CD4-positive, alpha-beta T cell (primary cell): ENCODE measurements at places on chromosomes 6 and 20.

DNA sequence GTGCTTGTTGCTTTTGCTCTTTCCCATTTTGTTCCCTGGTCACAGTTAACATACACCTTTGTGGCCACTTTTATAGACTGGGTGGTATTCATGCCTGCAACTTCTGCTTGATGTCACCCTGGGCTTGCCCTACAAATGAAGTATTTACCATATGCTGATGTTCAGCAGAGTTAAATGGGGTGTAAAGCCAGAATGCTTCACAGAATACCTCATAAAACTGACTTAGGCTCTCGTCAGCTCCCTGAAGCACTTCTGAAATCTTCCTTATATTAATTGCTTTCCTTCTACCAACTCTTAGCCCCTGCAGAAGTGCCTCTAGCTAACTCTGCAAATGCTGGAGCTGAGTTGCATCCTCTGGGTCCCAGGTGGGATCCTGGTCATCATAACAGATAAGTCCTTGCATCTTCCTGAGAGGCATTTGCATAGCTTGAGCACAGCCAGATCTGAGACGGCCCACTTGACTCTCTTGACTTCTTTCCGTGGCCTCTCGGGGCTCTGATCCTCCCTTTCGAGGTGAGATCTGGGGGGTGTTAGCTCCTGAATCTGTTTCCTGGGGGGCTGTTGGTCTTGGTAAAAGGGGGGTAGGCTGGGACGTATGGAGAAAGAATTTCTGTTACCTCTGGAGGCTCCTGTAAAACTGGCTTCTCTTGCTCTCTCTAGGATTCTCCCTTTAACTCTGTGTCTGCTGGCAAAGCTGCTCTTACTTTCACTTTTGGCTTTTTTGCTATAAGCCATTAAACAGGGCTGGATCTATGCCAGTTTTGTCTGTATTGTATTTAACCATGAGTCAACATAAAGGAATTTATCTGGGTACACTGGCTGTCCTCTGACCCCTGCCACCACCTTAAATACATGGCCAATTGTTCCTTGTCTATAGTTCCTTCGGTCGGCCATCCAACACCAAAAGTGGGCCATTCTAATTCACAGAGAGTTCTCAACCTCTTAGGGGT lies 223.0 kb upstream of the SYNCRIP start:
- DNase-seq = peak; percentile 3

- peak; percentile 29 for DNase-seq
These were observed 6.0 kb upstream of the TRIM26 start for GRCh38 chr6:30219244-30219643.

GRCh38 chr6:43986177-43986825 lies 141.0 kb downstream of the MRPL14 start:
- DNase-seq = no peak

GRCh38 chr6:144049386-144049785 lies 41.3 kb upstream of the PLAGL1 start:
- no peak for DNase-seq

DNA sequence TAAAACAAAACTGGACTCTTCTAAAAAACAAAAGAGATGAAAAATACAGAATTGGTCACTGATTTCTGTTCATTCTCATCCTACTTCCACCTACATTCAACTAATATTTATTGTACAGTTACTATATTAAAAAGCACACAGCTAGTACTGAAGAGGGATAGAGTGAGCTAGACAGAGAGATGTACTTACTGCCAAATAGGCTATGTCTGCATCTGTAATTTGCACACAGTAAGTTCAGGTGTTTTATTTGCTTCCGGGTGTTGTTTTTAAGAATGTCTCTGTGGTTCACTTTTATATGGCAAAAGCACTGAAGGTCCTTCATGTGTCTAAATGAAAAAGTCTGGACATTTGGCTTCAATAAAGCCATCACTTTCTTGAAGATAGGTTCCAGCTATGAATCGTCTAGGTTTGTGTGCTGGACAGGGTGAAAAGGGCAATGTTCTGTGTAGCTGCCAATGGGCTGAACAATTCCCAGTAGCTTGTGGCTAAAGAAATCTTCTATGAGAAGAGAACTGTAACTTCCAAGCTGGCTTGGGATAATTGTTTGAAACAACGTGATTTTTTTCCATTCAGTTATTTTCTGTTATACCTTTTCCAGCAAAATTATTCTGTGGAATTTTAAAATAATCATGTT lies 47.3 kb downstream of the EPB41L2 start:
- no peak for DNase-seq

GRCh38 chr6:111427341-111428116 lies 55.5 kb downstream of the REV3L start:
- DNase-seq = no peak

DNA sequence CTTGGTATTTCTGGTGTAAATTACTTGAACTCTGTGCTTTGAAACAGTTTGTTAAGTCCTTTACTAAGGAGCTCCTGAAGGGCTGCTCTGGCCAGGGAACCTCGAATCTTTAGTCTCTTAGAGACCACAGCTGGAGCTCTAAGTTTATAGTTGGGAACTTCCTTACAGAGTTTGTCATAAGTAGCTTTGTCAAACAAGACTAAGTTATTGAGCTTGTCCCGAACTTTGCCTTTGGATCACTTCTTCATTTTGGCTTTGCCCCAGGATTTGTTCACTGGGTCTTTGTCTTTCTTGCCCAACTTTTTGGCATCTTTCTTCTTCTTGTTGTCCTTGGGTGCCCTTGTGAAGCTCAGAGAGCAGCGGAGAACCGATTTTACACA lies 64.8 kb downstream of the FAM50B start:
- DNase-seq = no peak

DNA sequence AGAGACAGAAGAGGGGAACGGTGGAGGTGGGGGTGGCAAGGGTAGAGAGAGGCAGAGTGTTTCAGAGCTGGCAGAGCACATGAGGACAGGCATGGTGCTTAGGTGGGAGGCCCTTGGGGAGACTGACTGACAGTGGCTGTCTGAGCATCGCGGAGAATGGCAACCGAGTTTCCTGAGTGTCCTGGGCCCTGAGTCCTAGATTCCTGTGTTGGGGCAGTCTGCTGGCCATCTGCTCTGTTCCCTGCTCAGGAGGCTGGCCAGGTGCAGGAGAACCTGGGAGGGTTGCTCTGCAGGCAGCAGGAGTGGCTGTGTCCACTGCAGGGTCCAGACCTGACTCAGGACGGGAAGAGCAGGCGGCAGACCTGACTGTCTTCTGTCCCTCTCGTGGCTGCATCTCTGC lies 248.9 kb downstream of the LRFN2 start:
- no peak for DNase-seq

GRCh38 chr20:433300-433975 lies 25.3 kb downstream of the RBCK1 start:
- DNase-seq = peak; percentile 66

DNA sequence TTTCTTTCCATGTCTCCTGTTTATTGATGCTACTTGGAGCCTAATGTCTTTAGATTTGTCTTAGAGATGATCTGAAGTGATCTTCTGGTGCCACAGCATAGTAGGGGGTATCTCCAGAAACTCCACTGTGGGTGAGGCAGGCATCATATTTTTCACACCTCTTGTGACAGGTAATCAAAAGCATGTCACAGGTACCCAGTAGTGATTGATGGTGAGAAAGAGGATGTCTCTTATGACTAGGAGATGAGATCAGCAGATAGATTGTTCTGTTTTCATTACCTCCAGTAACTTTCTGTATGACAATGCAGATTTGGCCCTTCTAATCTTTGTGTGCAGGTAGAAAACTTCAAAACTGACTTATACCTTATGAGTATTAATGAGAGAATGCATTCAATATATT lies 13.5 kb downstream of the NCOA7 start:
- DNase-seq = peak; percentile 57

DNA sequence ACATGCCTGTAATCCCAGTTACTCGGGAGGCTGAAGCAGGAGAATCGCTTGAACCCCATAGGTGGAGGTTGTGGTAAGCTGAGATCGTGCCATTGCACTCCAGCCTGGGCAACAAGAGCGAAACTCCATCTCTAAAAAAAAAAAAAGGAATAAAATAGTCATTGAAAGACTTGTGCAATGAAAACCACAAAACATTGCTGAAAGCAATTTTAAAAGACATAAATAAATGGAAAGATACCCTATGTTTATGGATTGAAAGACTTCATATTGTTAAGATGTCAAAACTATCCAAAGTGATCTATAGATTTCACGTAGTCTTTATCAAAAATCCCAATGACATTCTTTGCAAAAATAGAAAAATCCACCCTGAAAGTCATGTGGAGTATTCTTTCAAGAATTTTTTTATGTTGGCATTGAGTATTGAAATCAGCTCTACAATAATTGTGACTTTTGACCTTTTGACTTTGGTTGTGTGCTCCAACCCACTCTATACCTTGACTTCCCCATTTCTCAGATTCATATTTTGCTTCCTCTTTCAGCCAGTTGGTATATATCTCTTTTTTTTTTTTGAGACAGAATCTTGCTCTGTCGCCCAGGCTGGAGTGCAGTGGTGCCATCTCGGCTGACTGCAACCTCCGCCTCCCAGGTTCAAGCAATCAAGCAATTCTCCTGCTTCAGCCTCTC lies 45.5 kb upstream of the SLC23A2 start:
- DNase-seq = no peak

GRCh38 chr6:144377586-144378210 lies 92.6 kb downstream of the UTRN start:
- no peak for DNase-seq

DNA sequence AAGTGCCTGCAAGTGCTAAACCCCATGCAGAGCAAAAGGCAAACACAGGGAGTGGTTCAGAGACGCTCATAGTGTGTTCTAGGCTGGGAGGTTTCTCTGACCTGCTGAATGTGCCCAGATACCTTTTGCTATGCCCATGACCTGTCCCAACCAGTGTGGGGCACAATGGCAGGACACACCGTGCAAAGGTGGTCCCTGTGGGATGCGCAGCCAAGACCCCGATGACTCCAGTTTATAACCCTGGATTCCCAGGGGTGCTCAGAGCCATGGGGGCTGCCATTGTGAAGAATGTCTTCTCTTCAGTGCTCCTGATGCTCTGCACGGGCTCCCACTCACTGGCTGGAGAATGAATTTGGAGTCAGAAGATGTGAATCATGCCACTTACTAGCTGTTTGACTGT lies 2.2 kb upstream of the NINL start:
- no peak for DNase-seq

DNA sequence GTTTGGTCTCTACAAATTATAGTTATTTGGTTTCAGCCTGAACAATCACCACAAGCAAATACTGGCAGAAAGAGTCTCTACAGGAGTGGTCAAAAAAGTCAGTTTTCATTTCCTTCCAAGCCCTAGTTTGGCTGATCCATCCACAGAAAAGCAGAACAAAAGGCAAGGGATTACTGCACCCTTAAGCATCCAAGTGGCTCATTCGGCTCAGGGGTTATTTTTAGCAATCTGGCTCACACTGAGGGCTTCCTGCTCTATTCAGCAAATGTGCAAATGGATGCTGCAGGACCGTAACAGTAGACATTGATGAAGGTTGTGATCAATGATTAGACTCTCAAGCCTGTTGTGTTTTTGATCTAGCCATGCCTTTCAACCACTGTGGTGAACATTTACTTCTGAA lies 62.2 kb upstream of the FABP7 start:
- DNase-seq = no peak

GRCh38 chr6:109471105-109471810 lies 11.8 kb downstream of the ZBTB24 start:
- DNase-seq = no peak

DNA sequence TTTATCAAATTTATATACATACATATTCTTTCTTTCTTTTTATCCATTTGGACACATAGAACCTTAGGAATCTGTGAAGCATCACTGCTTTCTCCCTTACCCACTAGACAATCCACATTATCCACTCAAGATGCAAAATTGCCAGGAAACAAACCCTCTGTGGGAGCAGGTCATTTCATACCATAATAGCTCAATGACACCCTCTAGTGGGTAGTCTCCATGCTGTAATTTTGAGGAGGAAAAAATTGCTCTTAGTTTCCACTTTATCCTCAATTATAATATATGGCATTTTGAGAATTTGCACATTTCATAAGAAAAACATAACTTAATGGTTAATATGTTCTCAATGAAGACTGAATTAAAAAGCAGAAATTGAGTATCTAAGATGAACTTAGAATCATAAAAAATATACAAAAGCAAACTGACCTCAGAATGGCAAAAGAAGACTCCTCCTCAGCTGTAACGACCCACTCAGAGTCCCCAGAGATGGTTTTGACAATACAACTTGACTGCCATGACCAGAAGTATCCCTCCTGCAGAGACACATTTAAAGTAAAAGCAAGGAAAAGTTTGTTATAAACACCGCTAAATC lies 164.1 kb downstream of the FRK start:
- no peak for DNase-seq

DNA sequence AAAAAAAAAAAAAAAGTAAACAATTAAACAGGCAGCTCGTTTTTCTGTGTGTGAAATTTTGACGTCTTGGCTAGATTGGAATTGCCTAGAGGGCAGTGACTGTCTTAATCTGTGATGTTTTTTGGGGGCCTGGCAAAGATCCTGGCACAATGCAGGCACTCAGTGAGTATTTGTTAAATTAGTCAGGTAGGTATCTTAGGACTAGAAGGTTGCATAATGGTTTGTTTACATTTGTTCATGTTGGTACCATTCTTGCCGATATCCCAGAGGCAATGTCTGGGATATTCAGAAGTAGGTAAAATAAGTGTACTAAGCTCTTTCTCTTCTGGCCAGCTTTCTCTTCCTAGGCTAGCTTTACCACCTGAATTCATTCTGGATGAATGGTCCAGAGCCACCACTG lies 2.5 kb downstream of the AAR2 start:
- DNase-seq = no peak

- no peak for DNase-seq
These were observed 3.4 kb upstream of the SYS1 start for GRCh38 chr20:45359406-45360148.

- DNase-seq = no peak
These were observed 670 bp downstream of the NCOA5 start for GRCh38 chr20:46089167-46089416.

GRCh38 chr20:12068121-12068520 lies 150.4 kb downstream of the BTBD3 start:
- no peak for DNase-seq

GRCh38 chr6:75802366-75802765 lies 53.3 kb downstream of the MYO6 start:
- DNase-seq = no peak

DNA sequence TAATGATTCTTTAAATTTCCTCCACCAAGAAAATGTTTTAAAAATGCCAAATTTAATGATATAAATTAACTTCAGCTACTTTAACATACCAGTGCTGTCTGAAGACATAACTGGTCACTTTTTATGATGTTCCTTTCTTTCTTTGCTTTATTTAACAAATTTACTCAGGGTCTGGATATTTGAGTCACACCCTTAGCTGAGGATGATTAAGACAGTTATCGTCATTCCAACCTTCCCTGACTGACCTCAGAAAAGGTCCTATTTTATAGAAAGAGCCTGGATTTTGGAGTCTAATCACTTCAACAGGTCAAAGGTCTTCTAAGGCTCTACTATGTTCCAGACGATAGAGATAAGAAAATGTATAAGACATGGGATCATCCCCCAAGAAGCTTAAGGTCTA lies 47.4 kb upstream of the CEP162 start:
- no peak for DNase-seq
